Stimulated activated CD8-positive, alpha-beta memory T cell treated with anti-CD3 and anti-CD28 coated beads, Interleukin-2, amount 100 ng/mL, for 1 hour (primary cell): ENCODE measurements at places on chromosomes 4 and X.

GRCh38 chr4:100876546-100876945 lies 358.7 kb upstream of the EMCN start:
- DNase-seq = no peak

GRCh38 chr4:5854929-5855328 lies 38.0 kb downstream of the CRMP1 start:
- DNase-seq = no peak

DNA sequence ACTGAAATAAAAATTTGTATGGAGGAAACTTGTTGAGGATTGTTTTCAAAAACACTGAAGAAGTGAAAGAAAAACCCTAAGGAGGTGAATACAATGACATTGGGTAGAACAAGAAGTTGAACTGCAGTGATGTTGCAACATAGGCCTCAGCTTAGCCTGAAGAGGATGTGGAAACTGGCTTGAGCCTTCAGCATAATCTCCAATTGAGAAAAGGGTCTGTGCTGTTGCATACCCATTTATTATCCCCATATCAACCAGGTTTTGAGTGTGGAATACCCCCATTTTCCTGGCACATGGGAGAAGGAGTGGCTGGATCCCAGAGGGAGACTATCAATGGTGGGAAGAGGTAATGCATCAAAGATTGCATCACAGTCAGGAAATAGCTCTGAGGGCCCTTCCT lies 695.0 kb upstream of the HS3ST1 start:
- no peak for DNase-seq

DNA sequence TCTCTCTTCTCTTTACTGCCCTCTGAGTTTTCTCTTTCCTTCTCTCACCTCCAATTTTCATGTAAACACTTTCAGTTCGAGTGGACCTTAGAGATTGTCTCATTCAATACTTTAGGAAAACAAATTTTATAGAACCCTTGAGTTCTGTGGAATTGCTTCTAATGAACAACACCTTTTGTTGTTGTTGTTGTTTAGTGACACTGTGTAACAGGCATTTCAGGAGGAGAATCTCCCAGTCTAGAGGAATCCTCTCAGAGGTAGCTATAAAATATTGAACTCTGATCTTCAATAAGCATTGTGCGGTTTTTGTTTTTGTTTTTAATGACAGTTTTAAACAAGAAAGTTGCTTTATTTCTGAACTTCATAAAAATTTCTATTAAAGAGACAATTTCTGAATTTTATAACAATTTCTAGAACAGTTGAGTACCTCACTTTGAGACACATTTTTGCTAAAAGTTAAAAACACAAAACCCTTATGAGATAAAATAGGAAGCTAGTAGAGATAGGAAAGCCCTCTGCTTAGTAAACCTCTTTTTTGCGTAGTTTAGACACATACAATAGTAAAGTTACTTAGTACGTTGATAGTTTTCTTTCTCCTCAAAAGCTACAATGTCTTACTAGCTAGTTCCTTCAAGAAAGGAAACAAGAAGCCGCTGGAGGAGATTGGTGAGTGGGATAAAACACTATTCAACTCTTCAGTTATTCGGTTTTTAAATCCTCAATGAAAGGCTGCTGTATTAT lies 38.8 kb downstream of the CLCN3 start:
- DNase-seq = no peak

DNA sequence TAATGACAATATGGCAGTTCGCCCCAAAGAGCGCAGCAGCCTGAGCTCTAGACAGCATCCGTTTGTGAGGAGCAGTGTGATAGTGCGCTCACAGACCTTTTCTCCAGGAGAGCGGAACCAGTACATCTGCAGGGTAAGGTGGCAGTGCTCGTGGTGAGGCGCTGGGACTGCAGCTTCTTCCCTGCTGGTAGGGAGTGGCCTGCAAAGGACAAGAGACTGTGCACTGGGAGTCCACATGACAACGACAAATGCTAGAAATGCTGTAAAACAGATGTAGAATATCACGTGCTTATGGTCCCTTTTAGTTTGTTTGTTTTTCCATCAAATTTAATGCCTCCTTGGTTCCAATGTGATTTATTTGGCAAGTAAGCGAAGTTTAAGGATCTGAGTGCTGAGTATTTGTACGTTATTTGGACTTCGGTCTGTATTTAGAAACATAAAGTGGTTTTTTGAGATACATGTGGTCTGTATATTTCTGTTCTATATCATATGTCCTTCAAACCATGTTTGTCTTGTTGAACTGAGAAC lies 35.8 kb downstream of the CLDN22 start:
- no peak for DNase-seq

DNA sequence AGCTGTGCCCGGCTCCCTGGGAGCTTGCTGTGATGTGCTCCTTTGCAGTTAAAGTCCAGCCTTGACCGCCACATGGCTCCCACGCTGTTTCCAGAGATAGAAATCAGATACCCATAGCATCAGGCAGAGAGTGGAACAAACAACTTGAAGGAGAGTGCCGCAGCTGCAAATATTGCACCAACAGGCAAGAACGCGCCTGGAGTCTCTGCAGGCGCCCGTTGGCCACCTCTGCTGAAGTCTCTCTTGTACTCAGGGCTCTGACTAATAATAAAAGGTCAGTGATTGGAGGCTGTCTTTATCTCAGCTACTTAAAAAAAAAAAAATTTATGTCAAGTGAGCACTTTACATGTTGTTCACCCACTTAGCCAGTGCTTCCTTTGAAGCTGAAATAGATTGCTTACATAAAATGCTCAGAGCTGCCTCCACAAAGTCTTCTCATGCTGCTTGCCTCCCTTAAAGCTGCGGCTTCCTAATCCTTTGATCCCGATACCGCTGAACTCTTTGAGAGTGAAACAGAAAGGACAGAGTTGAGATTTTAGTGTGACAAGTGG lies 30.9 kb upstream of the TENM3 start:
- no peak for DNase-seq

DNA sequence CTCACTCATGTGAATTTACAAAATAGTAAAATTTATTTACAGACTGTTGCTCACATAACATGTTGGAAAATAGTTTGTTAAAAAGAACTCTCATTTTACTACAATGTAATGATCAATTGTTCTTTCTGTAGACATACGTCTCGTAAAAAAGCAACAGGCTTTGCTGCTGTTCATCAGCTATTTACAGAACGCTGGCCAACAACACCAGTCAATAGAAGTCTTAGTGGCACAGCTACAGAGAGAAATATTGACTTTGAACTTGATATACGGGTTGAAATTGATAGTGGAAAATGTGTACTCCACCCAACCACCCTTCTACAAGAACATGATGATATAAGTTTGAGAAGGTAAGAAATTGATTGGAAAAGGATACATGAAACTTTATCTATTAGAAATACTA lies 47.6 kb upstream of the ADAD1 start:
- DNase-seq = no peak

DNA sequence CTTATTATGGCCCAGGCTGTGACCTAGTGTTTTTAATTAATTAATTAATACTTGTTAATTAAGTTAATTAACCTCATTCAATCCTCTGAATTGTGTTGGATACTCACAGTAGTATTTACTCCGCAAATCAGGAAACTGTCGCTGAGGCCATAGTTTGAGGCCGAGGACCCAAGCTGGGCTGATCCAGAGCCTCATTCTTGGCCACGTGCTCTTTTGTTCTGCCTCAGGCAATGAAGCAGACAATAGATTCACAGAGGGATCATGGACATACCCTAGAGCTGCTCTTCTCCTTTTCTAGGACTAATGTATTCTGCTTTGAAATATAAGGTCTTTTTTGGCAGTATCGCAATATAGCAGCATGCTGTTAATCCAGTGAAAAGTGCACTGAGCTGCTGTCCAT lies 24.0 kb upstream of the SNCA start:
- no peak for DNase-seq

GRCh38 chr4:26330186-26330787 lies 9.5 kb downstream of the RBPJ start:
- no peak for DNase-seq

DNA sequence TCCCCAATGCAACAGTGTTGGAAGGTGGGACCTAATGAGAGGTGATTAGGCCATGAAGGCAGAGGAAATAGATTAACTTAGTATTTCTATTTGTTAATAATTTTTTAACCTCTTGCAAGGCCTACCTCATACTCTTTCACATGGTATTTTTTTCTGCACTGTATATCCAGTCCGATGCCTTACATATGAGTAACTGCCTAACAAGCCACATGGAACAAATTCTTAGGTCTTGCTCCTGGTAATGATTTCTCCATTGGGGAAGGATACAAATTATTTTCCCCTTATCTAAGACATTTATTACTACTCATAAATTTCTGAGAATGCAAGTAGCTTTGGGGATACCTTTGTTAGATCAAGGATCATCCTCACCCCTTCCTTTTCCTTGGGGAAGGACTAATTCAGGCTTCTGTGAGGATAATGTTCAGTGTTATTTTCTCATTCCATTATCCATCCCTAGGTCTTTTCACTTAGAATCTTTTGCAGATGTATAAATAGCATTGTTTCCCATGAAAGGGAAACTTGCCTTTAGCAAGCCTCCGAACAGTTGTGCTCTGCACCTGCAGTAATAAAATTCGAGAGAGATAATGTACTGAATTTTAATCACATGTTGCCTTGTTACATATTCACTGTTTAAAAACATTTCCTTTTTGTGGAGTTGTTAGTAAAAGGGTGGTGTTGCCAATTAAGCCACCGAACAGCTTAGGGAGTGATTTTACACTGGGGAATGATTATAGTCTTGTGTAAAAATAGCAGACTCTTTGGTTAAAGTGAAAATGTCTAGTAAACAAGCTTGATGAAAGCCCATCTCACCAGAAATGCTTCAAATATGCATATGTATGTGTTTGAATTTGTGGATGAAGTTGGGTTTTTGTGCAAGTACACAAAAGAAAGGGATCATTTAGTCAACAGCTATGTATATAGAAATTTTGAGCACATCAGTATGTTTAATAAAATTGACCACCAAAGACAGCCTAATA lies 89.9 kb downstream of the CFAP299 start:
- DNase-seq = no peak
